ENCODE measurements at places on chromosomes 4 and X.

DNA sequence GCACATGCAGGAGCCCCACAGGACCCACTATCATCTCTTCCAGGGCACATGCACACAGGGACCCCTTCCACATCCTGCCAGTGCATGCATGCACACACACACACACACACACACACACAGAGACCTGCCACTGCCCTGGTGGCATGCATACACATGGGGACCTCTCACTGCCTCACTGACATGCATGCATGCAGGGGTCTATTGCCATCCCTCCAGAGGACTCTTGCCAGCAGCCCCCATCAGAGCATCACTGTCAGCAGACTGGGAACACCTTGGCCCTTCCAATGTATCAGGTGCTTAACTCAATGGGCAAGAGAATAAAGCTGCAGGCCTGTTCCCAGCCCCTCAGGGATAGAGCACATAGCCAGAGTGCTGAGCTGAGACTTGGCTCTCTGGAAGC is 433.6 kb upstream of the PPP1R2C start:
- no peak overlapping the region for H3K4me3 ChIP-seq
- H3K27ac ChIP-seq: no peak overlapping the region
- no peaks in the 10 kb centered on the region for H3K27me3 ChIP-seq
- no peaks in the 10 kb centered on the region for H3K4me1 ChIP-seq
- no peak for DNase-seq

GRCh38 chrX:140765043-140765784 is 55.7 kb downstream of the LINC00632 start:
- H3K4me3 ChIP-seq: peak overlapping the region; percentile 47
- H3K36me3 ChIP-seq: no peaks in the 10 kb centered on the region

GRCh38 chr4:28373191-28373590 is 1512.5 kb downstream of the STIM2 start:
- H3K4me3 ChIP-seq: no peak overlapping the region
- H3K4me1 ChIP-seq: no peaks in the 10 kb centered on the region
- H3K36me3 ChIP-seq: no peaks in the 10 kb centered on the region
- no peak for DNase-seq

GRCh38 chrX:69264158-69264581 is 98.9 kb upstream of the PJA1 start:
- H3K4me3 ChIP-seq: no peak overlapping the region
- peaks cover 39% of the 10 kb centered on the region for H3K27me3 ChIP-seq
- DNase-seq: no peak

DNA sequence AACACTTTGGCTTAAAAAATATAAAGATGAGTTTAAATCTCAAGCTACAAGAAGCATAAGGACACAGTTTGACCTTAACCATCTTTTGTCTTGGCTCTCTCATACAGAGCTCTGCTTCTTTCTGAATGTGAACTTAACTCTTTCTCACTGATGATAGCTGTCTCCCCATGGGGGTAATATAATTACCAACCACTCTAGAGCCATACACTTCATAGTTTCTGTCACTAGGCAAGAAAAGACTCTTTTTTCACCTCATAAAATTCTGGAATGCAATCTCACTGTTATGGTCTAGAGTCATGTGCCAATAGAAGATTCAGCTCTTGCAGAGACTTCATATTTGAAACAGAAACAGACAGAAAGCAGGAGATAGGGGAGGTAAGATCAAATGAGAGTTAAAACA is 481.7 kb upstream of the AGA start:
- H3K4me3 ChIP-seq: no peak overlapping the region
- no peaks in the 10 kb centered on the region for H3K36me3 ChIP-seq
- DNase-seq: no peak
- H3K4me1 ChIP-seq: no peaks in the 10 kb centered on the region
- no peak overlapping the region for H3K27ac ChIP-seq

- no peak overlapping the region for H3K27ac ChIP-seq
- no peak overlapping the region for H3K4me3 ChIP-seq
- DNase-seq: no peak
- H3K4me1 ChIP-seq: no peaks in the 10 kb centered on the region
- H3K27me3 ChIP-seq: no peaks in the 10 kb centered on the region
Measured at GRCh38 chr4:138204507-138204906, 37.6 kb downstream of the SLC7A11 start.

DNA sequence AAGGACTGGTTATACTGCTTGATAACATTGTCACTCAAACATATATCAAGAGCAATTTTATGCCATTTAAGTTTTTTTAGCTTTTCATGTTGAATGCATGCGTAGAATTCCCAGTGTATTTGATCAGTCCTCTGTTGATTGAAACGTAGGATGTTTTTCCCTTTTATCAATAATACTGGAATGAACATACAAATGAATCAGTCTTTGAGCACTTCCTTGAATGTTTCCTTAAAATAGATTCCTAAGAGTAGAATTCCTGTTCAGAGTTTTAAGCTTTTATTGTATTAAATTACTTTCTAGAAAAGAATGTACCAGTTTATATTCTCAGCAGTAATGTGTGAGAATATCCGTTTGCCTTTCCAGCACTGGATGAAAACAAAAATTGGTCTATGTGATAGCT is 37.8 kb downstream of the ADD1 start:
- H3K27me3 ChIP-seq: no peaks in the 10 kb centered on the region
- no peak overlapping the region for H3K4me3 ChIP-seq
- H3K4me1 ChIP-seq: no peaks in the 10 kb centered on the region
- H3K36me3 ChIP-seq: peaks cover 90% of the 10 kb centered on the region

GRCh38 chr4:55355555-55355954 is 9.5 kb downstream of the SRD5A3 start:
- H3K4me1 ChIP-seq: peaks cover 20% of the 10 kb centered on the region
- no peak for DNase-seq
- H3K27me3 ChIP-seq: no peaks in the 10 kb centered on the region
- H3K4me3 ChIP-seq: no peak overlapping the region
- no peak overlapping the region for H3K27ac ChIP-seq
- H3K36me3 ChIP-seq: peaks cover 9% of the 10 kb centered on the region

DNA sequence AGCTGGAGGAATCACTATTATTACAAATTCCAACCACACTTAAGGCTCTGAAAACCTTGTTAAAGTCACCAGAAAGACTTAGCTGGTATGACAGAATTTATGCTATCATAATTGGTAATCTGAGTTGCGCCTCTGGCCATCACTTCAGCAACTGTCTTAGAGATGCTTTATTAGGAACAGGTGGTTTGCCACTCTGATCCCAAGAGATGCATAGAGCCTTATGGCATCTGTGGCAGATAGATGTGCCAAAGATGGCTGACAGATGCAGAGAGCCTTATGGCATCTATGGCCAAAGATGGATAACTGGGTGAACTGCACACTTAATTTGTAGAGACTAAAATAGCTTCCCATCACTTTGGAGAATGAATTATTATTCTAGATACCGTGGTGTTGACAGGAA is 32.3 kb upstream of the PLAC8 start:
- H3K27me3 ChIP-seq: no peaks in the 10 kb centered on the region
- H3K27ac ChIP-seq: no peak overlapping the region
- H3K4me3 ChIP-seq: no peak overlapping the region
- no peak for DNase-seq

DNA sequence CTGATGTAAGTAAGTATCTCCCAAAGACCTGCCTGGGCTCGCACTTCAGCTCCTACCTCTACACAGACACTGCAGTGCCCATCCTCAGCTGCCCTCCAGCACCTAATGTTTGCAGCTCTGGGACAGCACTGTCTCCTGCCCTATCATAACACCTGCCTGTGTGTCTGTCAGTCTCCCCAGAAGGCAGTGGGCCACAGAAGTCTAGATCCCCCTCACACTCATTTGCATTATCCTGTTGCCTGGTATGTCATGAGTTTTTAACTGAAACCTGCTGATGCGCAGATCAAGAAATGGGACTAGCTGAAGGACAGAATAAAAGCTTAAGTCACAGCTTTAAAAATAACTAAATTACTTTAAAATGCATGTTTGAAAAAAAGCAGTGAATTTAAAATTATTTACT is 43.0 kb downstream of the LRP2BP start:
- H3K4me1 ChIP-seq: no peaks in the 10 kb centered on the region
- H3K36me3 ChIP-seq: peaks cover 87% of the 10 kb centered on the region
- no peaks in the 10 kb centered on the region for H3K27me3 ChIP-seq
- DNase-seq: no peak
- H3K27ac ChIP-seq: no peak overlapping the region
- H3K4me3 ChIP-seq: no peak overlapping the region

- H3K4me3 ChIP-seq: no peak overlapping the region
- no peak for DNase-seq
- H3K4me1 ChIP-seq: no peaks in the 10 kb centered on the region
- no peak overlapping the region for H3K27ac ChIP-seq
Measured at GRCh38 chr4:140466146-140466545, 31.9 kb downstream of the MGAT4D start.

- H3K4me3 ChIP-seq: no peak overlapping the region
- no peaks in the 10 kb centered on the region for H3K4me1 ChIP-seq
- DNase-seq: no peak
- no peaks in the 10 kb centered on the region for H3K36me3 ChIP-seq
- H3K27me3 ChIP-seq: no peaks in the 10 kb centered on the region
Measured at GRCh38 chrX:2631743-2632532, 59.2 kb upstream of the CD99 start.

DNA sequence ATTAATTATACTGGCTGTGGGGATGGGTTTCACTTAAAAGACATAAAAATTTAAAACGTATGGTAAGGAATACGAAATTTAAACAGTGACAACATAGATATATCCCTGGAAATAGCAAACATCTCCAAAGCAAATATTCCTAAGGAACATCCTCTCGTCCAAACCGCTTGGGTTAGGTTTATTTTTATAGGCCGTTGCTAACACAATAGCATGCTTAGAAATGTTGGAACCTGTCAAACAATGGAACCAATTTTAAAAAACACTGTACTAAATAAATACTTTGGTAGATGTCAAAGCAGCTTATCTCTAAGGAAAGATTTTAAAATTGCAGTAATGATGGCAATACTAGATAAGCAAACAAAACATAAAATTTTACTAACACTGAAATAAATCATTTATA is 45.4 kb downstream of the SEC24D start:
- H3K27ac ChIP-seq: no peak overlapping the region
- no peaks in the 10 kb centered on the region for H3K27me3 ChIP-seq
- no peak for DNase-seq
- no peak overlapping the region for H3K4me3 ChIP-seq

DNA sequence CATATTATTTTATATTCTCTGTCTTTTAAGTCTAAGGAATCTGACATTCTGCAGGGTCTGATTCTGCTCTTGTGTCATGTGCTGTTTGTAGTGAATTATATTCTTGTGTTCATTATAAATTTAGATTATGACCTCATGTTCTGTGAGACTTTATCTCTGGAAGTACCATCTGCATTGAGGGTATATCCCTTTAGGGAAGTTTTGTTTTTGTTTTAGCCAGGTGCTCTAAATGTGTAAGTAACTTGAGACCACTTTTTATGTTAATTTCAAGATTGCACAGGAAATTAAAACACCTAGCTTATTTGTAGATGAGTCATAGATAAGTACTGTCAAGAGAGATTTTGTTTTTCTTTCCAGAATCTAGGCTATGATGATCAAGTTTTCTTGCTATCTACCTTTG is 35.0 kb upstream of the DKK2 start:
- H3K4me3 ChIP-seq: no peak overlapping the region
- DNase-seq: no peak
- H3K27ac ChIP-seq: no peak overlapping the region
- no peaks in the 10 kb centered on the region for H3K36me3 ChIP-seq
- H3K4me1 ChIP-seq: no peaks in the 10 kb centered on the region

DNA sequence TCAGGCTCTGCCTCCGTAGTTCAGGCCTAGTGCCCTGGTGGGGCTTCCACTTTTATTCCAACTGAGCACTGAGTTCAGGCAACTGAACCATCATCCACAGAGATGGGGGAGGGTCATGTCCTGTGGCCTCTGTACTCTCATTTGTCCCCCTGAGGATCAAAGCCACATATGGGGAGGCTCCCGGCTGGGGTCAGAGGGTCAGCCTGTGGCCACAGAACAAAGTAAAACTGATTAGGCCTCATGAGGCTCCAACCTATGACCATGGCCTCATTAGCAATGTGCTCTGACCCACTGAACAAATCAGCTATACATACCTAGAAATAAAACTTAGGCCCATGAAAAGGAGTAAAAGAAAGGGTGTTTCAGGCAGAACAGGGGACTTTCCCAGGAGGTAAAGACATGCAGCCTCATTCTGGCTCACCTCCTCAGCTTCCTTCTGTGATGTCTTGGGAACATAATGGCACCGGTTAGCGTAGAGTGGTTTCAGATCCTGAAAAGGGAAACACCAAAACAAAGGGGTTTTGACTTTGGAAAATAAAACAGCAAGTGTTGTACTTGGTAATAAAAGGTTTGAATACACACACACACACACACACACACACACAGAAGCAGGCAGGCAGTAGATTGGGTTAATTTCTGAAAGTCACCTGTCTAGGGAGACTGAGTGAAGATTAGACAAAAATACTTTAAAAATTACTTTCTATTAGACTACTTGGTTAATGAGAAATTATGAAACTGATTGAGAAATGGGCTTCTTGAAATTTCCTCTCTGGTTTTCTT is 24.3 kb downstream of the TMEM255A start:
- no peaks in the 10 kb centered on the region for H3K36me3 ChIP-seq
- H3K27me3 ChIP-seq: no peaks in the 10 kb centered on the region
- H3K27ac ChIP-seq: no peak overlapping the region

- no peaks in the 10 kb centered on the region for H3K27me3 ChIP-seq
- DNase-seq: no peak
- H3K27ac ChIP-seq: no peak overlapping the region
- H3K4me3 ChIP-seq: no peak overlapping the region
Measured at GRCh38 chrX:43552156-43552555, 103.9 kb upstream of the MAOA start.

- no peaks in the 10 kb centered on the region for H3K36me3 ChIP-seq
- DNase-seq: peak; percentile 63
- peaks cover 12% of the 10 kb centered on the region for H3K4me1 ChIP-seq
- no peaks in the 10 kb centered on the region for H3K27me3 ChIP-seq
- peak overlapping the region; percentile 14 for H3K27ac ChIP-seq
Measured at GRCh38 chr4:87353592-87353991, 30.9 kb upstream of the HSD17B13 start.

- H3K27me3 ChIP-seq: no peaks in the 10 kb centered on the region
- peaks cover 6% of the 10 kb centered on the region for H3K4me1 ChIP-seq
- H3K27ac ChIP-seq: peak overlapping the region; percentile 76
- peak; percentile 29 for DNase-seq
- H3K4me3 ChIP-seq: no peak overlapping the region
Measured at GRCh38 chrX:18895189-18895951, 88.5 kb downstream of the PHKA2 start.

GRCh38 chr4:122758033-122758432 is 25.5 kb downstream of the BBS12 start:
- H3K27me3 ChIP-seq: no peaks in the 10 kb centered on the region
- H3K36me3 ChIP-seq: no peaks in the 10 kb centered on the region
- peak overlapping the region; percentile 13 for H3K27ac ChIP-seq
- H3K4me3 ChIP-seq: no peak overlapping the region

DNA sequence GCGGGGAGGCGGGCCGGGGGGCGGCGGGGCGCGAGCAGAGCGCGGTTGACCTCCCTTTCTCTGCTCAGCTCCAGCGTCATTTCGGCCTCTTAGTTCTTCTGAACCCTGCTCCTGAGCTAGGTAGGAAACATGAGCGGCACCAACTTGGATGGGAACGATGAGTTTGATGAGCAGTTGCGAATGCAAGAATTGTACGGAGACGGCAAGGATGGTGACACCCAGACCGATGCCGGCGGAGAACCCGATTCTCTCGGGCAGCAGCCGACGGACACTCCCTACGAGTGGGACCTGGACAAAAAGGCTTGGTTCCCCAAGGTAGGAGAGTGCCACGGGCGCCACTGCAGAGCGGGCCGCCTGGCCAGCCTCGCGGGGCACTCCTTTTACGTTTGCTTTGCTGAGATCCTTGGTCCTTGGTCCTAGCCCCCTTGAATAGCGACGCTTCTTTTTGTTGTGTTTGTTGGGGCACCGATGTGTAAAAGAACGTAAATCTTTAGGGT is at the start of gene HTATSF1:
Gene HTATSF1, plus strand, starts transcription at position 37 of the 497 bp plus-strand sequence. Its CDS starts 93 bp downstream, at position 130.
- H3K27me3 ChIP-seq: no peaks in the 10 kb centered on the region
- H3K27ac ChIP-seq: peak within 1 kb of the TSS; percentile 95
- peak within 1 kb of the TSS; percentile 74 for H3K4me3 ChIP-seq
- H3K4me1 ChIP-seq: peaks cover 10% of the 10 kb centered on the region
- DNase-seq: no peak
- H3K36me3 ChIP-seq: no peaks in the 10 kb centered on the region

Data from heart right ventricle (tissue), 16 donors.